Activated CD4-positive, alpha-beta T cell treated with anti-CD3 and anti-CD28 coated beads, Interleukin-2, amount 50 U/mL, for 4 hours (primary cell): ENCODE measurements at places on chromosomes 7 and 10.

- no peak for DNase-seq
These were observed 207.6 kb downstream of the FRMD4A start for GRCh38 chr10:14123139-14123538.

DNA sequence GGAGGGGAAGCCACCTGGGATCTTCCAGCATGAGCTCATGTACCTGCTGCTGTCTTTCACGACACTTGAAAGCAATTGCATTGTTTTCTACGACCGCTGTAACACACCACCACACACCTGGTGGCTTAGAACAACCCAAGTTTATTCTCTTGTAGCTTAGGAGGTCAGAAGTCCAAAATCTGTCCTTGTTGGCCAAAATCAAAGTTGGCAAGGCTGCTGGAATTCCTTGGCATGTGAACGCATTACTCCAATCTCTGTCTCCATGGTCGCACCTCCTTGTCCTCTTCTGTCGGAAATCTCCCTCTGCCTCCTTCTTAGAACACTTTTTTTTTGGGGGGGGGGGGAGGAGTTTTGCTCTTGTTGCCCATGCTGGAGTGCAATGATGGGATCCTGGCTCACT is 305.7 kb downstream of the BAMBI start:
- DNase-seq = no peak

GRCh38 chr7:70410134-70410750 is 721.7 kb upstream of the GALNT17 start:
- no peak for DNase-seq

DNA sequence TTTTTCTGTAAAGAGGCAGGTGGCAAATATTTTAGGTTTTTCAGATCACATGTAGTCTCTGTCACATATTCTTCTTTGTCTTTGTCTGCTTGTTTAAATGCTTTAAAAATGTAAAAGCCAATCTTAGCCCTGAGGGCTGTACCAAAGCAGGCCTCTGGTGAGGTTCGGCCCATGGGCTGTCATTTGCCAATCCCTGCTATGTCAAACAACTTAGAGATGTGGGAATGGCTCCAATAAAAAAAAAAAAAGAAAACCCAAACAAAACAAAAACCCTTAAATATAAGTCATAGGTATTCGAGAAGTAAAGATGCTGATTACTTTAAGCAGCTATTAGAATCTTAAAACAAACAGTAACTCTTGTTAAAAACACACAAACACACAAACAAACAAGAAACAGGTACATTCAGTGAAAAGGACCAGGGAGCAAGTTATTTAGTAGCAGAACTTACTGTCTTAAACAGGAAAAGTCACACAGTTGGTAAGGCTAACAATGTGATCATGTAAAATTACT is 61.4 kb upstream of the NAMPT start:
- DNase-seq = no peak

GRCh38 chr7:157719705-157720655 is 383.2 kb downstream of the DNAJB6 start:
- no peak for DNase-seq

DNA sequence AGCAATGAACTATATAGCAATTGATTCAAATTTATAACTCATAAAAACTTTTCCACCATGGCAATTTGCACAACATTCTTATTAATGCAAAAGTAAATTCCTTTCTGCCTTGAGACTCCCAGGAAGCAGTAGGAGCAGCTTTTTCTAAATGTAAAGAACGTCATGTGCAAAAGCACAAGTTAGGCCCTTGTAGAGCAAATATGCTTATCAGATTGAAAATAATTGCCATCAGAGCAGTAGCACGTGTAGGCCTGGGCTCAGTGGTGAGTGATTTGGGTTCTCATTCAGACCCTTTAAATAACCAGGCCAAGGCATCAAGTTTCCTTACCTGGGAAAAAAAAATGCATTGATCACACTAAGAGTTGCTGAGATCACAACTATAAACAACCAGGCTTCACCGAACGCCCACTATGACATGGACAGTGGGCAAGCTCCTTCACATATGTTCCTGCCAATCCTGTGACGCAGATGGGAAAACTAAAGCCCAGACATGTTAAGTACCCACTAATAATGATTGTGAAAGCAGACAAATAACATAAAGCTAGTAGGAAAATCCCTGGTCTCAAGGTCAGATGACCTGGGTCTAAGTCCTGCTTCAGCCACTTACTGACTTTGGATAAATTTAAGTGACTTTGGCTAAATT is 22.1 kb upstream of the SAR1A start:
- no peak for DNase-seq

DNA sequence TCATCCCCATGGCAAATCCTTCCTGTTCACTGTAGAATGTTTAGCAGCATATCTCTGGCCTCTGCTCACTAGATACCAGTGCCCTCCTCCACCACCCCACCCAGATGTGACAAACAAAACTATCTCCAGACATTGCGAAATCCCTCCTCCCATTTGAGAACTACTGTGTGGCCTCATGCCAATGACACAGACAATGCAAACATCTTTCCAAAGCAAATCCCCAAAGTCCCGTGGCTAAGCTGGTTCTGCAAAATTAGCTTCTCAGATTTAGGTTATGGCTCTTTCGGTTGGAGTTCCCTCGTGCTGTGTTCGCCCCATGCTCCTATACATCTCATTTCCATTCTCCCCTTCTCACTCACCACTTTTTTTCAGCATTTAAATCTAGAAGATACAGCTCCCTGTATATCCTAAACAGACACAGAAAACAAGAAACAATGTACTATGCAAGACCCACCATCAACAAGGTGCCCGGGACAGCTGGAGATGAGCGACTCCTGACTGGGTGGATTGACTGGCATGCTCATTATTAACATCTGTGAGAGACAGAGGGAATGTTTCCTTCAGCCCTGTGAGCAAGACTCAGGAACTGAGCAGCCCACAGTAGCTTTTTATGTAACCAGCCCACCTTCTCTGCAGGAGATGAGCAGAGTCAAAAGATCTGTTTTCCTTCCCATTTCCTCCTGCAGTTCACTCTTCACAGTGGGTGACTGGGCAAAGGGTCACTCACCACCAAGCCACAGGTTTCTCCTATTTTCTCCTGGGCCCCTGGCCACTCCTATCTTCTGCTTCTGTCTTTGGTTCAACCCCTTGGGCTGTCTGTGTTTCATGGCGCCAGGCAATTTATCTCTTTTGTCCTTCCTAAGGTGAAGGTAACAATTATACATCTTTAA is 225.7 kb upstream of the AOAH start:
- no peak for DNase-seq

- DNase-seq = no peak
These were observed 261.2 kb downstream of the SKIDA1 start for GRCh38 chr10:21264271-21264670.

GRCh38 chr10:96325719-96326373 is 21.6 kb downstream of the DNTT start:
- DNase-seq = no peak

DNA sequence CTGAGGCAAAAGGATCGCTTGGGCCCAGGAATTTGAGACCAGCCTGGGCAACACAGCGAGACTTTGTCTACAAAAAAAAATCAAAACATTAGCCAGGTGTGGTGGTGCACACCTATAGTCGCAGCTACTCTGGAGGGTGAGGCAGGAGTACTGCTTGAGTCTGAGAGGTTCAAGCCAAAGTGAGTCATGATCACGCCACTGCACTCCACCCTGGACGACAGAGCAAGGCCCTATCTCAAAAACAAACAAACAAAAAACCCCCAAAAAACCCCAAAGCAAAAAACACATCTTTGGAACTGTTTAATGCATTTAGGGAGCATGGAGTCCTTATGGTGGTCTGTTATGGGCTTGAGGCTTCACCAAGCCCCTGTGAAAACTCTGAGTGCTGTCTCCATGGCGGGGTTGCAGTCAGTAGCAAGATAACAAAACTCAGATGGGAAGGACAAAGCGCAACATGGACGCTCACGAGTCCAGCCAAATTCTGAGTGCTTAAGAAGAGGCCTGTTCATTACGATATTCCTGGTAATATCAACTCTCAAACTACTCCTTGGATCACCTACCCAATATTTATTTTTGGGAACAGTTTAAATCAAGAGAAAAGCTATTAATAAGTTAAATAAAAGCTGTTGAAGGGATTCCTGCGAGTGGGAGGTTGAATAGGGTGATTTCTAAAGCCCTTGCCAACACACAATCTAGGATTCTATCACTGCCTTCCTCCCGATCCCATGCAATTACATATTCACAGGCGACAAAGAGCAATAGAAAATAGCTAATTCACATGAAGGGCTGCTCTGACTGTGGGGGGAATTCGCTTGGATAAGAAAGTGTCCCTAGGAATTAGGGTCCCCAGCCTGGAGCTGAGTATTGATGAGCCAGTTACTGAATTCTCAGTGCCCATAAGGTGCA is 123.3 kb downstream of the HIPK2 start:
- DNase-seq = no peak

DNA sequence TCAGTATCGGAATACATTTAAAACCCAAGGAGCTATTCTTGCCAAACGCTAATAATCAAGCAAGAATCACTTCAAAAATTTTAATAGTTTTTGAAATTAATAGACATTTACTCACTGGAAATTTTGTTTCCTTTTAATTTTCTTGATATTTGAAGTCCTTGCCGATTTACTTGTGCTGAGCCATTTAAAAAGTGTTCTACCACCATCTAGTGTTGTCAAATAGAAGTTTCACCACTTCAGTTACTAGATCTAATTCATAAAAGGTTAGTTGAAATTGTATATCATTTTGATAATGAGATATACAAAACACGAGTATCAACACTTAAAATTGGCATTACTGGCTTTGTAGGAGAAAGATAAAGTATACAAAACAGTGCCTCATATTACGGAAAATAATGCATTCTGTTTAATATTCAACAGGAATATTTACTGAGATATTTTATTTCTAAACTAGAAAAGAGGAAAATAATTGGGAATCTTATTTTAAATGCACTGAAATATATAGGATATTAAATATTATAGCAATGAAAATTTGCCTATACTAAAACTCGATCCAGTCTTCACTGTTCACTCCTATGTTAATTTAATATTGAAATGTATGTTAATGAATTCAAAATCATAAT is 664.8 kb upstream of the SEMA3D start:
- DNase-seq = no peak

- DNase-seq = no peak
These were observed 180.2 kb downstream of the ADARB2 start for GRCh38 chr10:1557081-1557480.

- DNase-seq = no peak
These were observed 36.7 kb downstream of the PRF1 start for GRCh38 chr10:70565556-70566514.

- no peak for DNase-seq
These were observed 73.8 kb upstream of the BMPER start for GRCh38 chr7:33831389-33832141.

DNA sequence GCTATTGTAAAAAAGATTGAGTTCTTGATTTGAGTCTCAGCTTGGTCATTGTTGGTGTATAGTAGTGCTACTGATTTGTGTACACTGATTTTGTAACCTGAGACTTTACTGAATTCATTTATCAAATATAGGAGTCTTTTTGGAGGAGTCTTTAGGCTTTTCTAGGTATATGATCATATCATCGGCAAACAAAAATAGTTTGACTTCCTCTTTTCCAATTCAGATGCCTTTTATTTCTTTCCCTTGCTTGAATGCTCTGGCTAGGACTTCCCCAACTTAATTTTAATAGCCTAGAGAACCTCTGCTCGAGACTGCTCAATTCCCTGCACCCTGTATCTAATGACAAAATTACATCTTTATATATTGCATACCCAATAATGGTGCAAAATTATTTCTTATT is 154.4 kb downstream of the CCDC7 start:
- DNase-seq = no peak

- DNase-seq = no peak
These were observed 28.7 kb downstream of the CSGALNACT2 start for GRCh38 chr10:43166880-43167497.

GRCh38 chr10:30188556-30189237 is 129.3 kb upstream of the JCAD start:
- no peak for DNase-seq

- no peak for DNase-seq
These were observed 1531.1 kb upstream of the LRRTM3 start for GRCh38 chr10:65394502-65395297.

- DNase-seq = no peak
These were observed 17.9 kb downstream of the MMP21 start for GRCh38 chr10:125757742-125758141.

GRCh38 chr10:47410862-47411261 is 26.8 kb upstream of the ZNF488 start:
- DNase-seq = no peak

GRCh38 chr10:68151453-68151852 is 42.2 kb downstream of the MYPN start:
- DNase-seq = no peak

DNA sequence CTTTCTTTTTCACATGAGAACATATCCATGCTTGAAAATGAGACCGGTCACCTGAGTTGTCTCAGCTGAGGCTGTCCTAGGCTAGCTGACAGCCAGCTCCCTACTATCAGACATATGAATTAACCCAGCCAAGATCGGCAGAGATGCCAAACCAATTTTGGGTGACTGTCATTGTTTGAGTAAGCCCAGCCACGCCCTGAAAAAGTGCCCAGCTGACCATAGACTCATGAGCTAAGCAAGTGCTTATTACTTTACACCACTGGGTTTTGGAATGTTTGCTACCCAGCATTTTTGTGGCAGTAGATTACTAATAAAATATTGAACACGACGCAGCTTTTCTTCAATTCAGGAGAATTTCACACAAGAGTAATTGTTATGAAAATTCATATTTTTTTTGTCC is 265.2 kb upstream of the LYZL1 start:
- DNase-seq = no peak

DNA sequence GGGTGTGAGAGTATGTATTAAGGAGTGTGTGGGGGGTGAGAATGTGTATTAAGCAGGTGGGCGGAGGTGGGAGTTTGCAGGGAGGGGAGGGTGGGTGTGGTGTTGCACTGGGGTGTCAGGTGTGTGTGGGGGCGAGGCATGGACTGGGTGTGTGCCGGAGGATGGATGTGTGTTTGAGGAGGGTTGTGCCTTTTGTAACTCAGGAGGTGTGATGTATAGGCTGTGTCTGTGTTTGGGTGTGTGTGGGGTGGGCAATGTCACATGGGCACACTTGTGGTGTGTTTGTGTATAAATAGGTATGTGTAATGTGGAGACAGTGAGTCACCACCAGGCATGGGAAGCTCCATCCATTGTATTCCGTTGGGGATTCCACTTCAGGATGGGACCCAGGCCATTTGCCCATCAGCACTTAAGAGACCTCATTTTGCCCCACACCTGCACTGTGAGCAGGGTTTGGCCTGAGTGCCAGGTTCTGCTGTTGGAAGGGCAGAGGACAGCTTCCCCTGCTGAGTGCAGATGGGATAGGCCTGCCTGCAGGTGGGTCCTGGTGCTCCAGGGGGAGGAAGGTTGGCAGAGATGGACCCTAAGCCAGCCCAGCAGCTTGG is 5.8 kb downstream of the UNC5B start:
- DNase-seq = no peak

DNA sequence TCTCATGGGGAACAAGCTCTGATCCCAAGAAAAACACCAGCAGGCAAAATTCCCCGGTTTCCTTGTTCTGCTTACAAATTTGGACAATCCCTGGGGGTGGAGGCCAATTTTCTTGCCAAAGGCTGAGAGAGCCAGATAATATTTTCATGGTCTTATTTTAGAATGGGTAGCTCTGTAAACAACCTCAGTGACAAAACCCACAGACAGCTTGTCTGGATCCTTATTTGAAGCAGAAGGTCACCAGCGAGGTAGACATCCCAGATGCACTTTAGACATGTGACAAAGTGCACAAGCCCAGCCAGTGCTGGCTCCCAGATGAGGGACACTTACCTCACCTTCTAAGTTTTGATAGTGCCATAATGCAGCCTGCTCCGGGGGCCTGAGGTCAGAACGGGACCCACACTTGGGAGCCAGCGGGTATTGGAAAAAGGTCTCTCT is 102.6 kb upstream of the DDC start:
- no peak for DNase-seq

GRCh38 chr10:14555807-14556206 is 218.9 kb downstream of the FAM107B start:
- DNase-seq = no peak

- no peak for DNase-seq
These were observed 6.6 kb upstream of the ABCC2 start for GRCh38 chr10:99775850-99776249.
